Fibroblast of the conjunctiva (primary cell): ENCODE measurements at places on chromosomes 12 and 14.

GRCh38 chr14:50023671-50024490 is 92.5 kb downstream of the VCPKMT start:
- peak; percentile 51 for DNase-seq

DNA sequence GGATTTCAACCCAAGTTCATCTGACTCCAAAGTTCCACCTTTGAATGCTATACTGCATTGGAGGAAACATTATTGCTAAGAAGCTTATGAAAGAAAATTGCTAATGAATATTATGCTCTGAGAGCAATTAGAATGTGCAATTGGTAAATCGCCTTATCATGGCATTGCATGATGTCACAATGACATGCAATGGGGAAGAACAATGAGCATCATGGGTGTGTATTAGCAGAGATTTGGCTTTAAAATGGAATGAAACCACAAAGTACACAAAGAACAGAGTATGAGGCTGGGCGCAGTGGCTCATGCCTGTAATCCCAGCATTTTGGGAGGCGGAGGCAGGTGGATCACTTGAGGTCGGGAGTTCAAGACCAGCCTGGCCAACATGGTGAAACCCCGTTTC is 34.7 kb downstream of the FOS start:
- no peak for DNase-seq

DNA sequence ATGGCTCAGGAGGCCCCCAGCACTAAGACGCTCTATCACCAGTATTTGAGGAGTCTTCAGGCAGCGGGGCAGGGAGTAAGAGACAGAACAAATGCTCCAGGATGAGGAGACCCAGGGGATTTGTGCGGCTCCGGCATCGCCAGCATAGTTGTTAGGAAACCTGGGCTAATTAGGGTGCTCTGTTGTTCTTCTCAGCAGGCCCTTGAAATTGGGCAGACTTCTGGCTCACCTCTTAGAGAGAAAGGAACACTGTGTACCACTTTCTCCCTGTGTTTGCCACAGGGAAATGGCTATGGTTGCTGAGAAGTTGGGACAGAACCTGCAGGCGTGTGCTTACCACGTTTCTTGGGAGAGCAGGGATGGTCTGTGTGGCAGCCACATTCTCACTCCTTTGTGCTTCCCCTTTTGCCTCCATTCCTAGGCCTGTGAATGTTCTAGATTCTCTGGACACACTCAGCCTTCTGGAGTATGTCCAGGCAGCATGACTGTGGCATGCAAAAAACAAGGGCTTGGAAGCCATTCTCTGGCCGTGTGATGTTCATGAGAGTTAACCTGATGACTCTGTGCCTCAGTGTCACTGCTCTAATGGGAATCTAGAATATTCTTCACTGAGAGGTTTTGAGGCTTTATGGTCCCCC is 109.0 kb downstream of the CHST11 start:
- DNase-seq, result no peak

DNA sequence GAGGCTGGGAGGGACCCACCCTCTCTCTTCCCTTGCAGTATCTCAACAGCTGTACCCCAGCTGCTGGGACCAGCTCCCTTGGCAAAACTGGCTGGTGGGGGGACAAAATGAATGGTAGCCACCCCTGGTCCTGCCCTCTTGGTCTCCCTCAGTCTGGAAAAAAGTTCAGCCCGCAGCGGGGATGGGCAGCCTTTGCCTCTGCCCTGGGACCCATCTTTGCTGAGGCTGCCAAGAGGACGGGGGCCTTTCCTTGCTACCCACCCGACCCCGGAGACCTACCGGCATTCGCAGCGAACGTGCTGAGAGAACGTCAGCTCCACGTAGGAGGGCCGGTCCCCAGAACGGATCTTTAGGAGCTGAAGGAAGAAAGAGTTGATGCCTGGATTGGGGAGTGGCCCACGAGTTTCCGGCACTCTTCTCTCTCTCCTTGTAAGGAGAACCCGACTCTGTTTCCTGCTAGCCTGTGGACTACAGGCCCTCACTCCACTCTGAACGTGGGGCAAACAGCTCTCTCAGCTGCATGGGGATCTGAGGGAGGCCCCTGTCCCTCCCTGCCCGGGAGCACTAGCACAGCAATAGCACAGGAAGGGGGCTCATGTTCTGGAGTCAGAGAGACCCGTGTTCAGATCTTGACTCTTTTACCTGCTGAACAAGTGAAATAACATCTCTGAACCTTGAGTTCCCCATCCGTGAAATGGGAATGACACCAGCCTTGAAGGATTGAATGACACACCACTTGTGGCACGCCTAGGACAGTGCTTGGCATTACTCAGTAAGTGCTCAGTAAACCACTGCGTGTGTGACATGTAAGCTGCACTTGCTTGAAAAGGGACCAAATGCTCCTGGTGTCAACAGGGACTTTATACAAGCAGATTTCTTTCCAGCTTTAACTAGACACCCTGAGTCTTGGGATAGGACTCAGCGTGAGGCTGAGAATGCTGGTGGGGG is 6.9 kb downstream of the PGF start:
- no peak for DNase-seq

DNA sequence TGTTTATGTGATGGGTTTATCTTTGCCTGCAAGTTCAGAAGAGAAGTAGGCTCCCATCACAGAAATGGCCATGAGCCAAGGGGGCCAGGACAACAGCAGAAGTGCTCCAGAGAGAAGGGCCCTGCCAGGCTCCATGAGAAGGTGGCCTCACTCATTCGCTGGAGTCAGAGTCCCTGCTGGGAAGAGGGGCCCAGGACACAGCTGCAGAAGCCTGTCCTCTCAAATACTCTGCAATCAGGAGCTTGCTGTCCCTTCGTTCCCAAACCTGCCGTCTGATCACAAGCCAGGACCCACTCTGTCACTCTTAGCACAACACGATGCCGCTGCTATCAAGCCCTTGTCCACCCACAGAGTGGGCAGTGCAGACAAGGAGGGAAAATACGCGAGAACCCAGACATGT is 306.2 kb upstream of the FKBP4 start:
- no peak for DNase-seq

DNA sequence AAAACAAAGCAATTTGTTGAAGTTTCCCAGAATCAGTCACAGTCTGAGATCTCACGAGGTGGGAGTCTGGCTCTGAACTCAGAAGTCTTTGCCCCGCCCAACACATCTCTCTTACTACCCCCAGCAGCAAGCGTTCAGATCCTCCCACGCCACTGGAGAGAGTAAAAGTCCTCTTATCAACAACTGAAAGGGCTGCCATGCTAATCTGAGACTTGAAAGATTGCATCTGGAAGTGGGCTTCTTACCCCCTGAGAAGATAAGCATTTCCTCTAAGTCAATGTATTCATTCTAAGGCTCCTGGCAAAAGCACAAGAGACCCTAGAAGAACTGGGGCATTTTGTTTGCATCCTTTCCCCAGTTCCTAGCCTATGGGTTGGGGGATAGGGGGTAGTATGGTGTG is 34.1 kb upstream of the STON2 start:
- no peak for DNase-seq

GRCh38 chr12:125330645-125331341 is 265.6 kb downstream of the AACS start:
- no peak for DNase-seq

DNA sequence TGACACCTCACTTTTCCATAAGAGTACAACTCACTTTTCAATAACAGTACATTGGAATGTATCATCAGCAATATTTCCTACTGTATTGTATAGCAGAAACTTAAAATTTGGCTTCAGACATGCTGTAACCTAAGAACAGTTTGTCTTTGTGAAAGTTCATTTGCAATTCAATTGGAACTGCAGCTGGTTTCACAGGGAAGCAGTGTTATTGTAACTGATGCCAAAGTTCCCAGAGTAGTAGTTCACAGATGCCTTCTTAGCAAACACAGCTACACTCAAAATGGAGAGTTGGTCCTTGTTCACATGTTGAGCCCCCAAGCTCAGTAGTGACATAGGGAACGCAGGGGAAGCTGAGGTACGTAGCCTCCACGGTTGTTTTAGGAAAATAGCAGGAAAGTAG is 23.3 kb downstream of the PPP1R36 start:
- peak; percentile 43 for DNase-seq

DNA sequence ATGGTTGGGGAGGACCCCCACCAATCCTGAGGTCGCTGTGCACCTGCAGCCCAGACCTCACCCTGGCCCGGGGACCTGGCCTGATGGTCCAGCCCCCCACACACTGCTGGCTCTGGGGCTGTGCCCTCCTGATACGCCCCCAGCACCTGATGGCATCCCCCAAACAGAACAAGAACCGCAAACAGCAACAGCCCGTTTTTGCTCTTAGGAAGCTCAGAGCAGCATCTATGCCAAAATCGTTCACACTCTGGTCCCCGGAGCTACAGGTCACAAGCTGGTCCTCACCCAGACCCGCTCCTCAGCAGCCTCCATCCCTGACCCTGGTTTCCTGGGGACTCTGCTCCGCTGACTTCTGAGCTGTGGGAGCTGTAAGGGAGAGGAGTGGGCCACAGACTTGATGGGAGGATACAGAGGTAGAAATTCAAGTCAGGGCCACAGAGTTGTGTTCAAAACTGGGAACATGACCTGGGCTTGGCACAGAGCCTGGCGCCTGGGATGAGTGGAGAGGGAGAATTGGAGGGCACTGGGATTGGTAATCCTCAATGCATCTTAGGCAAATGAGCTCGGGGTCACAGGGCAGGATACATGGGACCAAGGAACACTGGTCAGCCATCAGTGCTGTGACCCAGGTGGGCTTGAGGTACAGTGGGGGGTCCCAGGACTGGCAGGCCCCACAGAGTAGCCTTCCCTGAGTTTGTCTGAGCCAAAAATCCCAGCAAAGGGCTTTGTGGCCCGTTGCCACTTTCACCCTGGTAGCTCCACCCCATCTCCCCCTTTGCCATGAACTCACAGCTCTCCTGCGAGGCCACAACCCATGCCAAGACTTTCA is 170.9 kb upstream of the RTL1 start:
- DNase-seq, result no peak

- no peak for DNase-seq
Observed at GRCh38 chr14:23660290-23661226, 24.4 kb downstream of the DHRS2 start.

DNA sequence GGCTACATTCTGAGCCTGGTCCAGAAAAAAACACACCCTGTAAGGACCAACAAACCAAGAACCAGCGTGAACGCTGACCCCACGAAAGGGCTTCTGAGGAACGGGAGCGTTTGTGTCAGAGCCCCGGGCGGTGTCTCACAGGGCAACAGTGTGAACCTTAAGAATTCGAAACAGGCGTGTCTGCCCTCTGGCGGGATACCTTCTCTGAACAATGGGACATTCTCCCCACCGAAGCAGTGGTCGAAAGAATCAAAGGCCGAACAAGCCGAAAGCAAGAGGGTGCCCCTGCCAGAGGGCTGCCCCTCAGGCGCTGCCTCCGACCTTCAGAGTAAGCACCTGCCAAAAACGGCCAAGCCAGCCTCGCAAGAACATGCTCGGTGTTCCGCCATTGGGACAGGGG is 7.9 kb downstream of the DACT1 start:
- DNase-seq, result no peak

- no peak for DNase-seq
Observed at GRCh38 chr12:102043928-102044327, 17.9 kb downstream of the WASHC3 start.

DNA sequence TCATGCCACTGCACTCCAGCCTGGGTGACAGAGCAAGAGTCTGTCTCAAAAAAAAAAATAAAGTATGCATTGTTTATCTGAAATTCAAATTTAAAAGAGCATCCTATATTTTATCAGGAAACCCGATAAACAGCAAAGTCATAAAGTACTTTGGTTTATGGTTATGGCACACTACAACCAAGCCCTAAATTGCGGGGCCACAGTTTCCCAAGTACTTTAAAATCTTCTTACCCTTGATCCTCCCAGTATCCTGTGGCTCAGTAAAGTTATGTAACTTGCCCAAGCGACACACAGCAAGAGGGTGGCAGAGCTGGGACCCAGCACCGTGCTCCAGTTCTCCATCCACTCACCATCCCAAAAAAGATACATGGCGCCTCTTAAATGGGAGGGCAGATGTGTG is 35.2 kb downstream of the KSR2 start:
- DNase-seq, result no peak

GRCh38 chr12:94020335-94020734 is 128.0 kb upstream of the PLXNC1 start:
- DNase-seq, result no peak
